Upper lobe of left lung (tissue), 6 donors: ENCODE measurements at places on chromosomes 2 and 18. TPM values are rescaled to one million over a fixed set of nuclear protein-coding genes. Genes with fewer than 3 reads are reported as not detected.

DNA sequence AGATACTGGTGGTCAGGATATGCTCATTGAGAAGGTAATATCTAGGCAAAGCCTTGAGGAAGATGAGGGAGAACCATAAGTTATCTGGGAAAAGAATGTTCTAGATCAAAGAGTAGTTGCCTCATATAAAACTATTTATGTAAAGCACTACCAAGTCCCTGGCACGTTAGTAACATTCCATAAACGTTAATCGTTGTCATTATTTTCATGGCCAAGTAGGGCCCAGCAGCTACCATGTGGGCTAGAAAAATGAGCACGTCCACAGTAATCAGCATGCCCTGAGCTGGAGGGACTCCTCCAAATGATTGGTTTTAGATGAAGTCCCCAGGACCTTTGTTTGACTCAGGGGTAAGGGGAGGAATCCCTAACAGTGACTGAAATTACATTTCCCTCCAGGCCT, 32.7 kb upstream of the AFTPH start:
- DNase-seq = no peak

DNA sequence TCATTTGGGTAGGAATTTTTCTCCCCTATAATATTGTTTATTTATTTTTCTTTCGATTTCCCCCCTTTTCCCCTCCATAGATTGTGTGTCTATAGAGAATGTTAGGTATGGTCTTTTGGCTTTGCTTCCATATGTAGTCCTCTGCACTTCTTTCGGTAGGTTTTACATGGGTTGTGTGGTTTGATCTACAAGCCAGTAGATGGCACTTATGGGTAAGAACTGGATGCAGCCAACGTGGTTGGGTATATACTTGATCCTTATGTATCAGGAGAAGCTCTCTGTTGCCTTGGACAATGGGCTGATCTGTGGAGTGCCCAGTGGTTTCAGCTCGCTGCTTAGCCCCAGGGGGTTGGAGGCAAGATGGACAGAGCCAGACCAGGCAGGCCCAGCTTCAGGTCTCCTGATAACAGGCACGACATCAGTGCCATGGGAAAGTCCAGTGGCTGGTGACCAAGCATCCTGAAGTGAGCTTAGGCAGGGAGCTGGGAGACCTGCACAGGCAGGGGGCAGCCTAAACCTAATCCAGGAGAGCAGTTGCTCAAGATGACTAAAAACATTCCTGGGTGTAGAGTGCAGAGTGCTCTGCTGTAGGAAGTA, 488.3 kb downstream of the CCDC85A start:
- no peak for DNase-seq

DNA sequence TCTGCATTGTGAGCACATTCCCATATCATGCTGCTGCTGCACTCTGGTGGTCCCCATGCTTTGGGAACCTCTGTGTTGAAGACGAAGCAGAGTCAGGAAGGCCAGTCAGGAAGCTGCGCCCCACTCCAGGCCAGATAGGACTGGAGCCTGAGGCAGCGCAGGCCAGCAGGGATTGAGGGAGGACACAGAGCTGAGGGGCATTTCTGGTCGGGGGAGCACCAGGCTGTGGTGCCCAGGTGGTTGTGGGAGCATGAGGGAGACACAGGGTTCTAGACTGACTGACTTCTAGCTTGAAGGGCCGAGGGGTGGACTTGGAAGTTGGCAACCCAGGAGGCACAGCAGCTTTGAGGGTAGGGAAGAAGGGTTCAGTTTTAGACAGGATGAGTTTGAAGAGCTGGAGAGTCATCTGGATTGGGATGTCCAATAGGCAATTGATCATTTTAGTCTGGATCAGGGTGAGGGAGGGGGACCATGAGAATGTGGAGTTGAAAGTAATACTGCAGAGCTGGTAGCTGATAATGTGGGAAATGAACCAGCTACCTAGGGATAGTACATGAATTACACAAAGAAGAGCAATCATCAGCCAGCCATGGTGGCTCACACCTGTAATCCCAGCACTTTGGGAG, 1.4 kb upstream of the ACTG2 start:
- no peak for DNase-seq

DNA sequence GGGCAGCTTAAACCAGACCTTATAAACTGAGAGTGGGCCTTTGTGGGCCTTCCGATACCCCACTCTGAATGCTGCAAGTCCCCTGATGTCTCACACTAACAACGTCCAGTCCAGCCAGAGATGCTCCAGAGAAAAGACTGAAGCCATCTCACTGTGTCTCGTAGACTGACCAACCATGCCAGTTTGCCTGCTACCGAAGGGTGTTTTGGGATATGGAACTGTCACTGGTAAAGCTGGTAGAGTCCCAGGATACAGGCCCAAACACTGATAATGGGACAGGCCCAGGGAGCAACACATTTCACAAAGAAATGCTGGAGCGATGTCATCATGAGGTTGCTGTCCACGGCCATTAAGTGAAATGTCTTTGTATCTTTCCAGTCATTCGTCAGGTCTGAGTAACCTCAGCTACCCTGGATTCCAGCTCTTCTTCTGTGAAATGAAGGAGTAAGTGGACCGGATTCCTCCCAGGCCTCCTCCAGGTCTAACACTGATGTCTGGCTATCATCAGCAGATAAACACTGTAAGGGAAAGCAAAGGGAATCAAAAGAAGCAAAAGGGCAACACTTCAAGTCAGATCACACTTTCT, 81.6 kb downstream of the SLC5A7 start:
- no peak for DNase-seq

Gene CCDC102B
- total RNA-seq = 6.2 TPM

Gene CHPF
- 124 TPM for total RNA-seq
